Stimulated activated CD4-positive, alpha-beta T cell treated with anti-CD3 and anti-CD28 coated beads, Interleukin-15, amount 100 ng/mL, for 48 hours (primary cell): ENCODE measurements at places on chromosomes 3 and 15.

- no peak for DNase-seq
These were observed 127.4 kb downstream of the WDR76 start for GRCh38 chr15:43954181-43954621.

GRCh38 chr15:72361176-72361575, 14.6 kb downstream of the HEXA start:
- DNase-seq, result no peak

GRCh38 chr3:97488741-97489140, 275.8 kb upstream of the ARL6 start:
- DNase-seq, result no peak

GRCh38 chr3:146134348-146135117, 26.5 kb downstream of the PLOD2 start:
- DNase-seq, result no peak

DNA sequence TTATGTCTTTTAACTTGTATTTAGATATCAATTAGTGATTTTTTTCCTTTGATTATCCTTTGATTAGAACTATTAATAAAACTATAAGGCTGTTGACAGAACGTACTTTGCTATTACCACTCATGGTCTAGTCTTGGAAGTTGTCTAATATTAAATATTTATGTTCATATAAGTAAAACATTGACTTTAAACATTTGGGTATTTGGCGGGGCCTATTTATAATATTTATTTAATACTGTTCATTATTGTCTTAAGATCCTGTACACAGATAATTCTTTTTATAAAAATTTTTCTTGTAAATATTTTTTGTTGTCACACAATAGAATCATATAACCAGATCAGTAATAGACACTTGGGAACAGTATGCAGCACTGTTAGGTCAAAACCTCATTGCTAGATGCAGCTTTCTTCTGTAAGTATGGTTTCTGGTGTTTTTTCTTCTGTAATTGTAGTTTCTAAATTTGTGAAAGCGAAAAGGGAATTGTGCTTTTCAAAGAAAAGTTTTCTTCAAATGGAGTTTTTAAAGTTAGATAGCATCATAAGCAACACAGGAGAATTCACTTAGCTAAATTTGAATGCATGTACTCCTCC, 93.4 kb downstream of the FNDC3B start:
- no peak for DNase-seq

DNA sequence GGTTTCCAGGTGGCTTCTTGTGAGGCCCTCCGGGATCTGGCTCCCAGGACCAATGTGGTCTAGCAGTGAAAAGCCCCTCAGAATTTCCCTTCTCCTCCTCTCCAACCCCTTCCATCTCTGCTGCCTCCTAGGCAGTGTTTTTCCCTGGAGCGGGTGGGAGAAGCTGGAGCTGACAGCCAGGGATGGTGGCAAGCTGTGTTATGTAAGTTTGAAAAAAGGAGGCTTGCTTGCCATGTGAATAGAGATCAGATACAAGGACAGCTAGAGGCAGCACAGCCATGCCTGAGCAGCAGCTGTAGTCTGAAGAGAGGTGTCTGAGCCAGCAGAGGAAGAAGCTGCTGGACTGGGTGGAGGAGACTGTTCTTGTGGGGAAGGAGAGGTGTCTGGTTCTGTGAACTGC, 20.6 kb downstream of the SNAPC5 start:
- DNase-seq, result no peak

DNA sequence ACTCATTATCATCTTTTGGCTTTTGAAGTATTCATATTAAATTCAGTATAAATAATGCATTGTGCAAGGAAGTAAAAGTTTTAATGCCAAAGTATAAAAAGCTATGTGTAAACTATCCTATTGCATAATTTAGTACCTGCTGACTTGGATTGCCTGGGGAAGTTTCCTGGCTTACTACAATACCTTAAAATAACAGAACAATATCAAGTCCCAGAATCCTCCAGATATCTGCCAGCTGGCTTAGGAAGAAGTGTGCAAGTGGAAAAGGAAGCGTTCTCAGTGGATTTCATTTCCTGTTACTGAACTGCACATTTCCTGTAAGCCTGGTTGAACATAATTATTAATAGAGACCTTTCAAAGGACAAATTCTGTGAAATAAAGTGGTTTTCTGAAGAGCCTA, 236.7 kb downstream of the ADAMTSL3 start:
- no peak for DNase-seq

DNA sequence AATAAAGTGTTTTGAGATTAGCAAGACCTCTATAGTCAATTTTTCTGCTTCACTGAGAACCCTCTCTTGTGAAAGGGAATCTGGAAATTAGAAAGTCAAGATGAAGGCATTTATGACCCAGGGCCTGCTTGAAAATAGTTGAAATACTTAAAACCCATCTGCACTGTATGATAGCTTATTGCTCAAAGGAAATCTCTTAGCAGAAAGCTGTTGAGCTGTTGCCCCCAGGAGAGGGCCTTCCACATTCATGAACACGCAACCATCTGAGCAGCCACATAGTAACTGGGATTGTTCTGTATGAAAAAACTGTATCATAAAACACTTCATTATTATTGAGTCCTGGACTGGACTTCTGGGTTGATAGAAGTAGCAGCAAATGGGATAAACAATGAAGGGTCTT, 106.4 kb upstream of the PTX3 start:
- no peak for DNase-seq

DNA sequence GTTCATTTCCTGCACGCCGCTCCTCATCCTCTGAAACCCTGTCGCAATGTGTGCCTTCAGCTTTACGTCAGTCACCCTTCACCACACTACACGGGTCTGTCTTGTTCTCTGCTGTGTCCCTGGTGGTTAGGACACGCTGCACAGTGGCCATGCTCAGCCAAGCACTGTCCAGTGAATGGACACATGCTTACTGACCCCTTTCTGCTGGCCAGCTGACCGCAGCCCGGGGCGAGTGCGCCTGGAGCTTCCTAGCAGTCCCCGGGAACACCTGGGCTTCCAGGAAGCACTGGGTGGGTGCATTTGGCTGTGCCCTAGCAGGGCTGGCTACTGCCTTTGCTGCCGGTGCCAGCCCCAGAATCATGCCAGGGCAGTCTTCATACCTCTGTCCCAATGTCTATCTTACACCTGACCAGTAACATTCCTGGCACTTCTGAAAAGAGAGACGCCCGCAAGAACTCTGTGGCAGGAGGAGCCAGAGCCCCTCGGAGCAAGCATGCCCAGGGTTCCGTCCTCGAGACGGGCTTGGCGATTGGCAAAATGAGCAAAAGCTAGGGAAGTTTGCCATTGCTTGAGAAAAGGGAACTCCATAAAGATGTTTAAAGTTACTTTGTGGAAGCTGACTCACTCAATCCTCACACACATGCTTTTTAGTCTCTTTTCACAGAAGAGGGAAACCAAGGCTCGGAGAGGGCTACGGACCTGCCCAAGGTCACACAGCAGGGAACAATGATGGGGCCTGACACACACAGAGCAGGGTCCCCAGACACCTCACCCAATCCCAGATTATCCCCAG, 15.7 kb upstream of the ZXDC start:
- no peak for DNase-seq

GRCh38 chr3:161107311-161107710, 2.2 kb upstream of the B3GALNT1 start:
- no peak for DNase-seq

DNA sequence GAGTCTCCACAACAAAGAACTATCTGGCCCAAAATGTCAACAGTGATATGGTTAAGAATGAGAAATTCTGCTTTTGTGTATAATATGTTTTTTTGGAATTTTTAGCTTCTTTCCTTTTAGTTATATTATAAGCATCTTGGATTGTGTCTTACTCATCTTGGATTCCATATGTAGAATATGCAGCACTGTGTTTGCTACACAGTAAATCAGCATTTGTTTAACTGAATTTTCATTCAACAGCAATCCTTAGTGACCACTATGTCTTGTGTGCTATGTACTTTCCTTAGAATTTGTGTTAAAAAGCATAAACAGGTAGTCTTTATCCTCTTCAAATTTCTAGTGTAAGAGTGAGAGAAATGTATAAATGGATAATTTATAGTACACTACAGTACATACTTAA, 18.2 kb upstream of the TMEM207 start:
- no peak for DNase-seq

DNA sequence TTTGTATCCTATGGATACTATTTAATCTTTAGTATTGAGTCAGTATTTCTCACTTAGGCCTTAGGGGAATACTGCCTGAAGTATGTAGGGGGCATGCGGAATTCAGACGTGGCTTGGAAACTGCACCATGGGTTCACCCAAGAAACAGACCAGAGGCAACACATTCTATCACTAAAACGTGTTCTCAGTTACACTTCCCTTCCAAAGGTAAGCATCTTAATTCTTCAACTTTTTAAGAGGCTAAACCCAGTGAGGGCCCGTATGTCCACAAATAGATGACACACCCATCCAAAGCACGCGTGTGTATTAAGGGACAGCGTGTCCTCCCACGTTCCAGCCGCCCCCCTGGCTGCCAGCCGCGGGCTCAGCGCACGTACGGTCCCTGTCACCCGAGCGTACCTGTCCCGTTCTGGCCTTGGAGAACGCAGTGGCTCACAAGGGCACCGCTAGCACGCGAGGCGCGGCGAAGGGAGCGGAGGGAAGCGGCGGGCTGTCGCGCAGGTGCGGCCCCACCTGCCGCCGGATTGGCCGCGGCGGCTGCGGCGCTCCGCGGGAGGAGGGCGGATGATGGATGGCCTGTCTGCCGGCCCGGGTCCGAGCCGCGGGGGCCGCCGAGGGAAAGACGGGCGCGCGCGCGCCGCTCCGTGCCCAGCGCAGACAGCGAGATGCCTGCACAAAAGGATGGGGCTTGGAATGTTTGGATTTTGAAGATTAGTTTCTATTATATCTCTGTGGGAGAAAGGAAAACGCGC, 1003.9 kb upstream of the NR2F2 start:
- no peak for DNase-seq

DNA sequence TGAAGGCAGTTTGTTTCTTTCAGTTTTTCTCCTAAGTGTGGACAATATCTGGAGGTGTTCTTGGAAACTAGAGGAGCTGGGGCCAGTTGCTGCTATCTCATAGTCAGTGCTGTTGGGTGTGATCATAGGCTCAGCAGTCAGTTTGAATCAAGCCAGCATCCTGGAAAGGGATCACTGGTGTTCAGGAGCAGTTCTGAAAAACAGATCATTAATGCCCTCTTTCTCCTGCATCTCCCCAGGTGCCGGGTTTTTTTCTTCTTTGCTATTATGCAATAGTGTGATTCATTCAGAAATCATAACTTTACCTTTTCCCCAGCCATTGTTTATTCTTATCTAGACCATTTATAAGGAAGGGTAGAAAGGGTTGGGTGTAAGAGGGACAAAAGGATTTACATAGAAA, 24.0 kb downstream of the LNP1 start:
- no peak for DNase-seq

DNA sequence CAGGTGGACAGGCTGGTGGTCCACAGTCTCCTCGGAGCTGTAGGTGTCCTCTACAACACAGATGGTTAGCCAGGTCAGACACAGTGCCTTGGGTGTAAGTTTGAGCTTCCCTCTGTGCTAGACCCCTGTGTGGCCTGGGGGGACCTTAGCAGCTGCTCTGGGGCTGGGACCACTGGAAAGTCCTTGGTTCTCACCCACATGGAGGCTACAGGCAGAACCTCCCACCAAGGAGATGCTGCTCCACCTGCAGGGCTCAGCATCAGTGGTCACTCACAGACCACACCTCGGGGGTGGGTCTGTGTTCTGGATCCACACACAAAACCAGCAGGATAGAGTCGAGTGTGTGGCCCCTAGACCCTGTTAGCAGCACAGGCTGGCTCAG, 8.4 kb downstream of the RASL12 start:
- DNase-seq, result no peak

- DNase-seq, result no peak
These were observed 158.5 kb upstream of the TPM1 start for GRCh38 chr15:62883938-62884479.

- no peak for DNase-seq
These were observed 65.1 kb upstream of the CBLB start for GRCh38 chr3:105933871-105934270.

GRCh38 chr3:55826731-55827496, 339.8 kb upstream of the WNT5A start:
- no peak for DNase-seq

DNA sequence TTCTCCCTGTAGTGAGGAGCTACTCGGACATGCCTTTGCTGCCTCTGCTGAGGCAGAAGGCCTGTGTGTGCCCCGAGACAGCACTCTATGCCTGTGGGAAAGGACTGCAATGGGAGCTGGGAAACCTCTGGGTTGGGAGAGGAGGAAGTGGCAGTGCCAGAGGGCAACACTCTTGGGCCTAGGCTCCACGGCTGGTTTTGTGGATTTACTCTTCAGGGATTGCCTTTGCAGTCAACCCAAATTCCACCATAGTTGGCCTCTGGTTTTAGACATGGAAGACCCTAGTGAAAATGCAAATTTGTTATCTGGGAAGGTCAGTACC, 46.8 kb downstream of the ITGA11 start:
- DNase-seq, result no peak

DNA sequence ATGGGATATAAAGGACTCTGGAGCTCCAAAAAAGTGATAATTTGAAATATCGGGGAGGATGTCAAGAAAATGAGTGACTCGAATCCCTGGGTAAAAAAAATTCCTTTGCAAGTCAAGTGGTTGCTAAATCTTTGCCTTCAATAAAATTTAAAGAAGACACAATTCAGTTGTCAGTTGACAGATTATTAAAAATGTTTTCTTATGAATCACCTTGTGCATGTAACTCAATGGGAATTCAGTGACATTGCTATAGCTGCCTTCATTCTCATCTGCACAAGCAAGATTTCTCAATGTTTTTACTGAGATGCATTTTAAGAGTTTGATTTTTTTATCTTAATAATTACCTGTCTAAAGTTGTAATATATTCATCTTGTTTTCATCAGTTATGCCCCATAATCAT, 264.0 kb upstream of the IL12A start:
- DNase-seq, result no peak

GRCh38 chr3:195263193-195263924, 7.6 kb downstream of the XXYLT1 start:
- no peak for DNase-seq
